ENCODE measurements at places on chromosomes 5 and 9.

DNA sequence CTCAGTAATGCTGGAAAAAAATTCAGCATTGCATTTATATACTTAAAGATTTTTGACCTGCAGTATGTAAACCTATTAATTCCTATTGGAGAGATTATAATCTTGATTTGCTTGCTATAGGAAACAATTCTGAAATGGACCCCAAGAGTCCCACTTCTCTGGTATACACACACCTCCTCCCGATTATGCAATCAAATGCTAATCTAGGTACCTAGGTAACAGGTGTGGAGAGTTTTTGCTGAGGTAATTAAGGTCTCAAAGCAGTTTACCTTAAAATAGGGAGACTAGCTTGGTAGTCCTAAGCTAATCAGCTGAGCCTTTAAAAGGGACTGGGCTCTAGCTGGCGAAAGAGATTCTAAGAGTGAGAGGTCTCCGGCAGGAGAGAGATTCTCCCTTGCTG lies 22.2 kb downstream of the ISOC1 start:
- no peak for DNase-seq

DNA sequence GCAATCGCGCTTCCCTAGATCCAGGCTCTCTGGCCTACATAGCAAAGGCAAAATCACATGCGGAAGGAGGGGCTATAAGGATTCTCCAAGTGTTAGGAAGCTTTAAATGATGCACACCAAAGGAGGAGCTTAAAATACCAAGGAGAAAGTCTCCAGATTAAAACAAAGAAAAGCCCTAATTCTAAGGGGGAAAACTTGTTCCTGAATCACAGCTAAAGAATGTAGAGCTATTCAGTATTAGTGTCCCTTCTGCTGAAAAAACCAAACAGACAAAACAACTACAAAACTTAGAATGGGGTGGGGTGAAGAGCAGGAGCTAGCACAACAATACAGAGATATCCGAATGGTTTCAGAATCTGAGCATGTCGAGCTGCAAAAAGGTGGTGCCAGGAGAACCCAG lies 213.7 kb downstream of the DCP2 start:
- no peak for DNase-seq

DNA sequence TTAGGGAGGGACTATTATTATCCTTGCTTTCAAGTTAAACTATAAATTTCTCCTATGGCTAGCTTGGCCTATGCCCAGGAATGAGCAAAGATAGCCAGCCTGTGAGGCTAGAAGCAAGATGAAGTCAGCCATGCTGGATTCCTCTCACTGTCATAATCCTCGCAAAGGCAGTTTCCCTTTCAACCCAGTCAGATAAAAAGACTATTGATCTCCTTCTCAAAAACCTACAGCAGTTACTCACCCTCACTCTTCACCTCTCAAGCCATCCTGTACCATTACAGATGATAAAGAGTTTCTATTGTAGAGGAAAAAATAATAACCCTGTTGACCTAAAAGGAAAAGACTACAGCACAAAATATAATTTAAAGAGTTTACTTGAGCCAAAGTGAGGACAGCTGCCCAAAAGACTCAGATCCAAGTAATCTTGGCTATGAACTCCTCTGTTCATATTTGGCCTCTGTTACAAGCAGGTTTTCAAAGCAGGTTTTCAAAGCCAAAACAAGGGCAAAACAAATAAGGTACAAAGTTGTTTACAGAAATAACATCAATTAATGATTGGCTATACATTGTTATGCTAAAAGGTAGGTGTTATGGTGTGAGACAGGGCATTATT lies 41.7 kb downstream of the KCNV2 start:
- DNase-seq, result no peak

DNA sequence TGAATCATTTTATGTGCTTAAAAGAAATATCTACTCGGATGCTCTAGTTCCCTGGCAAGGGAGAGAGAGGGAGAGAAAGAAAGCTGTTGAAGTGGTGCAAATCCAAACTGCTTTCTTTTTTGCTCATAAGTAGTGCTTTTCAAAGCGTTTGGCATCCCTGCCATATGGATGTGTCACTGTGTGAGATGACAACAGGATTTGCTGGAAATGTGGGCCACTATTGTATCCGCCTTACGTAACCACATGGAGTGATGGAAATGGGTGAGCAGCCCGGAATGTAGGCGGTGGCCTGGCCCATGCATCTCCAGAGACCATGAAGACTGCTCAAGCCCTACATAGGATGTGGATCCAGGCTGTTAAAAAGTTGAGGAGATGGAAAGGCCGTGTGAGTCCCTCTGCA lies 30.8 kb downstream of the TJP2 start:
- DNase-seq, result no peak

DNA sequence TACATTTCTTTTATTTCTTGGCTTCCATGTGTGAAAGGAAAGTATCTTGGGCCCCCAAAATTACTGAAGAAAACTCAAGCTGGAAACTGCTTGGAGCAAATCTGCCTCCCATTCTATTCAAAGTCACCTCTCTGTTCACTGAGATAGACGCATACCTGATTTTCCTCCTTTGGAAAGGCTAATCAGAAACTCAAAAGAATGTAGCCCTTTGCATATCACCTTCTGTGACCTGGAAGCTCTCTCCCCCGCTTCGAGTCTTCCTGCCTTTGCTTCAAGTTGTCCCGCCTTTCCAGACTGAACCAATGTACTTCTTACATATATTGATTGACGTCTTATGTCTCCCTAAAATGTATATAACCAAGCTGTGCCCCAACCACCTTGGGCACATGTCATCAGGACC lies 5.0 kb upstream of the RXFP3 start:
- no peak for DNase-seq

All from AG04450 (cell line).